ENCODE measurements at places on chromosomes 5 and 9. TPM values are rescaled to one million over a fixed set of nuclear protein-coding genes. Genes with fewer than 3 reads are reported as not detected.

ST8SIA4 gene
- not detected for total RNA-seq

PCDHB8 gene
- total RNA-seq: not detected

PRDM9 gene
- not detected for total RNA-seq

PKD2L2 gene
- total RNA-seq: not detected

TSLP gene
- total RNA-seq: 0.34 TPM

SLCO4C1 gene
- 0.12 TPM for total RNA-seq

WNT8A gene
- not detected for total RNA-seq

ADAMTSL1 gene
- not detected for total RNA-seq

LECT2 gene
- not detected for total RNA-seq

- DNase-seq: peak; percentile 56
These were observed 137.1 kb upstream of the SLC24A2 start for GRCh38 chr9:19925674-19926503.

DNA sequence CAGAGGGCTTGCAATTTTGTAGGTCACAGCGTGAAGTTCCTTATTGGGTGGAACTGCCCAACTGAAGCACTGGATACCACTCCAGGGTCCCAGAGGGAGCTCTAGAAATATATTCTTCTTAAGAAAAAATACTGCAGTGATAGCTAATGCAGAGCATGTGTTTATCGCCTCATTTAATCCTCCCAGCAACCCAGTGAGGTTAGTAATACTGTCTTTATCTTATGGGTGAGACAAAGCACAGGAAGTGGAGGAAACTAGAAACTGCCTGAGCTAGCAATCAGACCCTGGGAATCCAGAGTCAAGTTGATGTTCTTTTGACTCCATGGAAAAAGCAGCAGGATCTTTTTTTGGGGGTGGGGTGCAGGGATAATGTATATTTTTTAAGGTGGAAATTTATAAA is 153.3 kb downstream of the PJA2 start:
- no peak for DNase-seq

DNA sequence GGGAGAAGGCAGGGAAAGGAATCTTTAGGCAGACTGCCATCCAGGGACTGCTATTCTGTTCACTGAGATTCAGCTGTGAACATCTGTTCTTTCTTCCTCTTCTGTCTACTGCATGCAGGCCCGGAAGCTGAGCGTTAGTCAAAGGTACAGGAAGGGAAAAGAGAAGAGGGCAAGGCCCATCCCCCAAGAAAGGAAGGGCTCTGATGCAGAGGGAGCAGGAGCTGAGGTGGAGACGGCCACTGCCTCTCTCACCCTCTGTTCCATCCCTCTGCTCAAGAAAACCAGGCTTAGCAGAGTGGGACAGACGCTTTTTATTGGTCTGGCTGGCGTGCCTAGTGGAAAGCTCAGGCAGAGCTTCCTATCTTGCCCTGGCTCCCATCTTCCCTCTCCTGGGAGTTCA is 57.6 kb downstream of the PFDN1 start:
- DNase-seq: no peak

DNA sequence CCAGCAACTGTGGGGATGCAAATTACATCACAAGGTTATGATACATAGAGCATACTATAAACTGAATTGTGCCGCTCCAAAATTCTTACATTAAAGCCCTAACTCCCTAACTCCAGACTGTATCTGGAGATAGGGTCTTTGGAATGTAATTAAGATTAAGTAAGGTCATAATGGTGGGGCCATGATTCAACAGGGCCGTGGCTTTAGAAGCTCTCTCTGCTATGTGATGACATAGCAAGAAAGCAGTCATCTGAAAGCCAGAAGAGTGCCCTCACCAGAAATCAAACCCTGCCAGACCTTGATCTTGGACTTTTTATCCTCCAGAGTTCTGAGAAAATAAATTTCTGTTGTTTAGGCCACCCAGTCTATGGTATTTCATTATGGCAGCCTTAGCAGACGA is 123.9 kb downstream of the FBXL17 start:
- no peak for DNase-seq

DNA sequence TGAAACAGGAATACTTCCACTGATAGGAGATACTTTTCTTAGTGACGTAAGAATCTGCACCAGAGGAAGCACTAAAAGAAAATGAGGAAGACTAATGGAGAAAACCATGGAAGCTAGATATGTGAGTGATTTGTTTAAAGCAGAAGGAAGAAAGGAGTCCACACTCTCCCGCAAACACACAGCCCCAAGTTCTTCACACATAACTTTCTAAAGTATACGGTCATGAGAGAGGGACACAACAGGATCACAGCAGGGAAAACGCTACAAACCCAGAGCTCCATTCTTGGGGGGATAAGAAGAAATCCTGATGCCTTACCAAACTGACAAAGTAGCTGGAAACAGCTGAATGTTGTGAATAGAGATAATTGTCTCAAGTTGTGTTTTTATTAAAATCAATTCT is 222.2 kb upstream of the TMEM161B start:
- no peak for DNase-seq

- no peak for DNase-seq
These were observed 360.0 kb downstream of the OSTF1 start for GRCh38 chr9:75448281-75448680.

DNA sequence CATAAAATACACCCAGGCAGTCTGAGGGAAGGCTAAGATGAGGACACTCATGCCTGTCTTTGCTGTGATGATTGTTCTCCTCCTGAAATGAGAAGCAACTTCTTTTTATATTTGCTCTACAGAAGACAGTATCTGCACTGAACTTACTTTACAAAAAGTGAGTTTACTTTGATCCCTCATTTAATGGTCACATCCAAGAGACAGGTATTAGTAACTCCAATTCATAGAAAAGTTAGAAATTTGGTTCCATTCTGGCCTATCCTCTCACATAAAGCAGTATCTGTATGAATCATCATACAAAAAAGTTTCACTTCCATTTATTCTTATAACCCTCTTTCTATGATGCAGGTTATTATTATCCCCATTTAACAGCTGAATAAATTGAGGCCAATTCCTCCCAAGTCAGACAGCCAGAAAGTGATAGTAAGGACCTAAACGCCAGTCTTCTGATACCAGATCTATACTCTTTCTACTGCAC is 15.2 kb downstream of the TSTD2 start:
- DNase-seq: no peak

- DNase-seq: no peak
These were observed 401.0 kb upstream of the SLC24A2 start for GRCh38 chr9:20189871-20190270.

GRCh38 chr9:128026255-128026772 is 40.8 kb downstream of the NAIF1 start:
- no peak for DNase-seq

DNA sequence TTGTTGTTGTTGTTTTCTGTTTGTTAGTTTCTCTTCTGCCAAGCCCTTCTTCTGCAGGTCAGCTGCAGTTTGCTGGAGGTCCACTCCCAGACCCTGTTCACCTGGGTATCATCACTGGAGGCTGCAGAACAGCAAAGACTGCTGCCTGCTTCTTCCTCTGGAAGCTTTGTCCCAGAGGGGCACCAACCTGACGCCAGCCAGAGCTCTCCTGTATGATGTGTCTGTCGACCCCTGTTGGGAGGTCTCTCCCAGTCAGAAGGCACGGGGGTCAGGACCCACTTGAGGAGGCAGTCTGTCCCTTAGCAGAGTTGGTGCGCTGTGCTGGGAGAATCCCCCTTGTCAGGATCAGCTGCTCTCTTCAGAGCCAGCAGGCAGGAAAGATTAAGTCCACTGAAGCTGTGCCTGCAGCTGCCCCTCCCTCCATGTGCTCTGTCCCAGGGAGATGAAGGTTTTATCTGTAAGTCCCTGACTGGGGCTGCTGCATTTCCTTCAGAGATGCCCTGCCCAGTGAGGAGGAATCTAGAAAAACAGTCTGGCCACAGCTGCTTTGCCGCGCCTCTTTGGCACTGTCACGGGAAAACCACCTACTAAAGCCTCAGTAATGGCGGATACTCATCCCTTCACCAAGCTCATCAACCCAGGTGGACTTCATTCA is 299.2 kb downstream of the EDIL3 start:
- no peak for DNase-seq

- no peak for DNase-seq
These were observed 83.1 kb upstream of the MAST4 start for GRCh38 chr5:66513130-66513529.

GRCh38 chr9:120983259-120983837 is 56.8 kb upstream of the TRAF1 start:
- DNase-seq: no peak

DNA sequence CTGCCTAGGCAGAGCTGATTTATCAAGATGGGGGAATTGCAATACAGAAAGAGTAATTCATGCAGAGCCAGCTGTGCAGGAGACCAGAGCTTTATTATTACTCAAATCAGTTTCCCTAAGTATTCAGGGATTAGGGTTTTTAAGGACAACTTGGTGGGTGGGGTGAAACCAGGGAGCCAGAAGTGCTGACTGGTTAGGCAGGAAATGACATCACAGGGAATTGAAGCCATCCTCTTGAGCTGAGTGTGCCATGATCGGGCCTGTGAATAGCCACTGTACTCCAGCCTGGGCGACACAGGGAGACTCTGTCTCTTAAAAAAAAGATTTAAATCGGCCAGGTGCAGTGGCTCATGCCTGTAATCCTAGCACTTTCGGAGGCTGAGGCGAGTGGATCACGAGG is 45.3 kb upstream of the CDK5RAP2 start:
- DNase-seq: no peak

GRCh38 chr5:16461026-16461425 is 4.6 kb downstream of the ZNF622 start:
- DNase-seq: no peak

GRCh38 chr5:161189452-161189851 is 337.4 kb upstream of the ATP10B start:
- DNase-seq: no peak

- no peak for DNase-seq
These were observed 156.8 kb downstream of the DCP2 start for GRCh38 chr5:113133211-113133975.

Measured in HCT116 (cell line).